ENCODE measurements at places on chromosomes 11 and 22.

GRCh38 chr11:26297189-26297975 is 34.5 kb upstream of the ANO3 start:
- no peak for DNase-seq

DNA sequence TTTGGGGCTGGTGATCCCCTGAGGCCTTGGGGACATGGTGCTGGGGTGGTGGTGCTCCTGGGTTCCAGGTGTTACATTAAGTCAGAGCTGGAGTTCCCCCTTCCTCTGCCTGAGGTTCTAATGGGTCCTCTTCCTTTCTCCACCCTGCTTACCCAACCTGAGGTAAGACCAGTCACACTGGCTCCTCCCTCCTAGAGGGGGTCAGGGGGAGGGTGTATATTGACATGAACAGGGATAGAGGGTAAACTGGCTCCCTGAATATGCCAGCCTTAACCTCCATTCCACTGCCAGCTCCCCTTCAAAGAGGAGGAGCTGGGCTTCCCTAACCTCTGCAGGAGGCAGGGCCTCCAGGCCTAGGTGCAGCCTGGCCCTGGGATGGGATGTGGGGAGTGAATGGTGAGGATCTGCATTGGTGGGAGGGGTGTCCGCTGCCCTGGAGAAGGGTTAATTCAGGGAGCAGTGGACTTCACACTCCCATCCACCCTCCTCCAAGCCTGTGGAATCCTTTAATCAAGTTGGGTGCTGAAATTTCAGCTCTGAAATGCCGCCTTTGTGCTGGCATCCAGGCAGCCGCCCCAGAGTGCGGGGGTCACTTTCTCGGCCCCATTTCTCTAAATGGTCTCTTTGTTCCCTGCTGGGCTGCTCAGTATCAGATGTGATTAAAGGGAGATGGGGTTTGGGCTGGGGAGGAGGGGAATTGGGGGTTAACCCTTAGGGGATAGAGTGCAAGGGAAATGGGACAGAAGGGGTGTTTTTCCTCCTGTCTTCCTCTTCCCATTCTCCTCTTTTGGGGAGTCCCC is 15.2 kb downstream of the POLR2F start:
- no peak for DNase-seq

DNA sequence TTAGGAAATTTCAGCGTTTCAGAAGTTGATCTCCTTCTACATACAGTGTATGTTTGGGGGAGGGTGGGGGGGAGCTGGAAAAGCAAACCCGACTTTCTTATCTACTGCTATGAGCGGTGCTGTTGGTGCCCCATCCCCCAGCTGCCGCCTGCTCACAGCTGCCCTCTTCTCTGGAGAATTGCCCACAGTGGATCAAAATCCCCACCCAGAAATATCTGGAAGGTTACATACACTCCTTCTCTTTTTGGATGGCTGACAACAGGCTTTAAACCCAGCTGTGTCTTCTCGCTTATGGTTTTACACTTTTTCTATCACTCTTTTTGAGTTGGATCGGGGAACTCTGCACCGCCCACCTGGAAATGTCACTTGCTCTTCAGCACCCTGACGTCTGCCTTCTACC is 56.4 kb downstream of the DHCR7 start:
- no peak for DNase-seq

- DNase-seq = no peak
Measured at GRCh38 chr11:122220321-122220720, 104.3 kb upstream of the BLID start.

DNA sequence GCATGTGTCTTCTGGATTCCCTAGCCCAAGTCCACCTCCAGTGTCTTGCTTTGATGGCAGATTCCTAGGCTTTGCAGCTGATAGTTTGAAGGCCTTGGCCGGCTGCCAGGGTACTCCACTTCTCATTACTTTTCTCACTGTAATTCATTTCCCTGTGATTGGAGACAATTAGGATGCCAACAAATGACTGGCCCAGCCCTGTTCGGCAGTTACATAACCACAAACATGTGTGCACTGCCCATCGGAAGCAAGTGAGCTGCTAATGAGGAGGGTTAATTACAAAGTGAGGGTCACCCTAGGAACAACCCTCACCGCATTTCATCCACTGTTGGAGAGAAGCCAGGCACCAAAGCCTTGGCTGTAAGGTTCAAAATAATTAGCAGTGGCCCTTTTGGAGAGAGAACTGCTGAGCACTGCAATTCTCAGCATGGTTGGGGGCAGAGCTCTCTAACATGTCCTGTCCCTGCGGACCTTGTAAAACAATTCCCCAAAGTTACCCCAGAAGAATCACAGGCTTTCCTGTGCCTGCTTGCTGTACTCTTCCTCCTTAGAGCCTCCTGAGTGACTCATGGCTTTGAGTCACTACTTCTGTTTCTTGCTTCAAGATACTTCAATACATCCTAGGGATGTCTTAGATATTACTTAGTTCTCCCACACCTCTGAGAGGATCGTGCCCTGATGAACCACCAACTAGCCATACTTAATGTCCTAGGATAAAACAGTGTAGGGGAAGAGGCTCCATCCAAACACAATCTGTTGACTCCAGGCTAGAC is 109.7 kb upstream of the GALNT18 start:
- DNase-seq = no peak

GRCh38 chr11:113332023-113332422 is 17.6 kb downstream of the TTC12 start:
- no peak for DNase-seq

GRCh38 chr11:31798554-31799434 is 12.3 kb downstream of the PAX6 start:
- no peak for DNase-seq

DNA sequence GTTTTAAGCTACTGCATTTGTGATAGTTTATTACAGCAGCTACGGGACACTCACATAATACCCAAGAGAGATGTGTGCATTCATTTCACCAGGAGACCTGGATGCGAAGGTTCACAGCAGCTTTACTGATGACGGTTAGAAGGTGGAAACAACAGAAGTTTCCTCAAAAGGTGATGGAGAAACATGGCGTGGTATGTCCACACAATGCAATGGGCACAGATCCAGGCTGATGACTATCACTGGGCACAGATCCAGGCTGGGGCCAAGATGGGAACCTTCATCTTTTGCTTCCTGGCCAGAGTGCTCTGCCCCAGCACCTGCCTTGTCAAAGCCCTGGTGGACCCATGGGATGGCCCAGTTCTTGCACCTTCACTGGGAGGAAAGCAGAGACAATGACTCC is 30.6 kb upstream of the RFPL3 start:
- no peak for DNase-seq

GRCh38 chr22:36964106-36964505 is 50.7 kb downstream of the CSF2RB start:
- no peak for DNase-seq

DNA sequence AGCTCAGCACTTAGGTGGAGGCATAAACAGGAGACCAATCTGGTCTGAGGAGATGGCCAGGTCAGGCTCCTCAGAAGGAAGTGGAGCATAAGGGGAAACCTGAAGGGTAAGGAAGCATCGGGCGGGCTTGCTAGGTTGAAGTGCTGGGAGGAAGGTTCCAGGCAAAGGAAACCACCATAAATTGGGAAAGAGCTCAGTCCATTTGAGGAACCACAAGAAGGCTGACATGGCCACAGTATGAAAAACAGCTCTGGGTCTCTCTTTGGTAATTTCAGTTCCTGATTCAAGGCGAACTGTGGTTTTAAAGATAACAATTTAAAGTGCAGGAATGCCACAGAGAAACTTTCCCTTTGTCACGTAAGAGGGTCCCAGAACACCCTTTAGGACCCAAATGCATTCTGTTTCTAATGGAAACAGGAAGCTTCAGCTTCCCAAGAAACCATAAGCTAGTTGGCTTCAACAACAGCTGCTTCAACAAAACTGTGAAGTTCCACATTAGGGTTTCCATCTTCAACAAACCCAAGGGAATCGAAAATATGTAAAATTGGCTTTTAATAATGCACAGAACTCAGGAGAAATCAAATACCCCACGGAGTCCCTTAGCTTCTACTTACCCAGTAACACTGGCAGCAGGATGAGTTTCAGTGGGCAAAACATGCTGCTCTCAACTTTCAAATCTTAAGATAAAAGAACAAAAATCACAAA is 10.4 kb downstream of the JAML start:
- DNase-seq = no peak
